ENCODE measurements at places on chromosomes 5 and 9.

GRCh38 chr9:95606489-95607350, 89.9 kb upstream of the PTCH1 start:
- DNase-seq = no peak

GRCh38 chr9:8660383-8660782, 860.8 kb upstream of the DMAC1 start:
- no peak for DNase-seq

DNA sequence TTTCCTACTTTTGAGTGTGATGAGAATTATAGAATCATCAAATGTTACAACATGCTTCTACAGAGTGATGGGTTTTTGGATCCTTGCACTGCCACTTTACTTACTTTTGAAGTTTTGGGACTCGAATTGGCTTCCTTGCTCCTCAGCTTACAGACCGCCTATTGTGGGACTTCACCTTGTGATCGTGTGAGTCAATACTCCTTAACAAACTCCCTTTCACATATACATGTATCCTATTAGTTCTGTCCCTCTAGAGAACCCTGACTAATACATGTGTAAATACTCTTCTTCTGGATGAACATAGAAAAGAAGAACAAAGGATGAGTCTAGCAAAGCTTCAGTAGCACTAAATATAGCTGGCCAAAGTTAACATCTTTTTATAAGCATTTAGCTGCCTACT, 98.7 kb upstream of the PDE4D start:
- no peak for DNase-seq

GRCh38 chr9:130846487-130847305, 11.6 kb downstream of the ABL1 start:
- DNase-seq = no peak

- DNase-seq = no peak
Observed at GRCh38 chr5:141799507-141800167, 78.6 kb downstream of the PCDH1 start.

DNA sequence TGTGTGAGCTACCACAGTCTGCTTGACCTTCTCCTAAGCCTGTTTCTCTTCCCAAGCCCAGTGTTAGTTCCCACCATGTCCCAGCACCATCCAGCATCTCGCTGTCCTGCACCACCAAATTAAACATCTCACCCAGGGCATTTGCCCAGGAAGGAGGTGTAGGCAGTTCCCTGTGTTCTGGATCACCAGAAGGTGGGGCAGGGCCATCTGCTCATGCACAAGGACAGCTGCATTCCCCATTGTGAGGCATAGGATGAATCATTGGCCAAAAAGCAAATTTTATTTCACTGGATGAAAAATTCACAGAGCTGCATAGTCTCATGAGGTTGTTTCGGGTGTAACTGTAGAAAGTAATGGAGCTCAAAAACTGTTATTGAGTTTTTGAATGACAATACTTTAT, 89.5 kb upstream of the GRIA1 start:
- no peak for DNase-seq

DNA sequence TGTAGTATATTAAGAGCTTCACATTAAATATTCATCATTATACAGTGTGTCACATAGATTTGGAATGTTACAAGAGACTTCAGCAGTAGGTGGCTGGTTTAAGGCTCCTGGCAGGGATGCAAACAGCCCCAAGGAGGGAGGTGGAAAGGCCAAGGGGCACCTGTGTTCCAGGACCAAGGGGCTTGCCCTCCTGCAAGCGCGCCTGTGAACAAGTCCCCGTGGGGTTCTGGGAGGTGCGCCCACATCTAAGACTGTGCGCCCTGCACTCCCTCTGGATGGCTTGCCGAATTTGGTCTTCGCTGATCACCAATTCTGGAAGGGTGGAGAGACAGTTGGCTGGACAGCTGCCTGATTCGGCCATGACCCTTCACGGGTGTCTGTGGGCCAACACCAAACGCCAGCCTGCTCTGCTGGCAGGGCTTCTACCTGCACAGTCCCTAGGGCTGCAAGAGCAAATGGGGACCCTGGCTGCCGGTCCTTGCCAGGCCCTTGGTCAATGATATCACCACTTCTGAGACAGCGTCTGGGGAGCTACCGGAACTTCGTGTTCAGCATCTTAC, 12.1 kb upstream of the SLC25A51 start:
- no peak for DNase-seq

- no peak for DNase-seq
Observed at GRCh38 chr9:69132361-69132760, 41.7 kb upstream of the TJP2 start.

DNA sequence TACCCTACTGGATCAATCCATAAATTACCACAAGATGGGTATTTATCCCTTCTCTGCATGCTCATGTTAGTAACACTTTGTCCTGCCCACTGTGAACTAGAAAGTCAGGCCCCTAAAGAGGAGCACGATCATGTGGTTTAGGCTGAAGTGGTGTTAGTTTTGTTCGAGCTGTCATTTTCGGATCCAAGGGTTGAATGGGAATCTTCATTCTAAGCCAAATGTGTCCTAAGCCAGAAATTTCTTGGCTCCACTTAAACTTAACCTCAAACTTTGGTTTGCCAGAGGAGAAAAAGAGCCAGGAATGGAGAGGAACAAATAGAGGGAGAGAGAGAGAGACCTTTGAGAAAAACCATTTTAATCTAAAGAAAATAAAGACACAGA, 837.7 kb upstream of the ZNF608 start:
- no peak for DNase-seq

DNA sequence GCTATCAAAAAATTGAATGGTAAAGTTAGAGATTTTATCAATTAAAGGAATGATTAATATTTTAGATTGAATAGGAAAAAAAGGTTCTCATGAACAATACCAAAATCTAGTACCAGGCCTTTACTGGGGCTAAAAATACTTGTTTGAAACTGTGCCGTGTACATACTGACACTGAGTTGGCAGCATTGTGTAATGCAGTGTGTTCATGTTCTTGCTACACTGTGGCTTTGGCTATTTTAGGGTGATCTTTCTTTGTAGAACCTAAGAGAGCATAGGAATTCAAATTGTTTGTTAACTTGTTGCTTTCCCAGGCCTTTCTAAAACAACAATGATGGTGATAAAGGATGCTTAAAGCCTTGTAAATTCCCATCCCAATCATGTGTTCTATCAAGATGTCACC, 80.9 kb downstream of the KIF4B start:
- DNase-seq = no peak

DNA sequence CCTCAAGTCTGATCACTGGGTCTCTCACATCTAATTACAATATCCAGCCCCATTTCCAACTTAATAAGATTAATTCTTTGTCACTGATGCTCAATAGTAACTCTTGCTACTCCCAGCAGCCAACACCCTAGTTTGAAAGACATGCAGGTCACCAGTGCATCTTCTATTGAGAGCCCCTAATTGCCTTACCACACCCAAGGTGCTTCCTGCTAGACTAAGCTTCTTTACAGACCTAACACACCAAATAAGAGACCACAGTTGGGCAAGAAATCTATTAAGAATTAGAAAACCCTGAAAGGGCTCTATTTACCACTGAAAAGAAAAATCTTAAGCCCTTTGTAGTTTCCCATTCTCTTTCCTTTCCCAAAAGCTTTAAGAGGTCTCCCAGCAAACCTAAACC, 26.5 kb downstream of the ELAVL2 start:
- no peak for DNase-seq

- DNase-seq = no peak
Observed at GRCh38 chr5:131272307-131272706, 8.5 kb downstream of the CDC42SE2 start.

DNA sequence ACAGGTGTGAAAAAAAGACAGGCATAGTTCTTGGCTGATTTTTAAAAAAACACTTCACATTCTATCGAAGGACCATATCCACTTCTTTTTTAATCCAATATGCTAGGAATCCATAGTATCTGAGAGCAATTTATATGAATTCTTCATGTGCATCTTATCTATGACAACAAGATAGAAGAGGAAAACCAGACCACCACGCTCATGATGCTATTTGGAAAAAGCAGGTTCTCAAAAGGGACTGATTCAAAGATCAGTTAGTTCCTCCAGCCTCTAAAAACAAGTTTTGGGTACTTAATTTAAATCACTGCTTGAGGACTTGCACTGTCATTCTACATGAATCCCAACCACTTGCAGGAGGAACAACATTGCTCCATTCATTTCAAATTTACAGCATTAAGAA, 6.3 kb downstream of the MEF2C start:
- DNase-seq = no peak

DNA sequence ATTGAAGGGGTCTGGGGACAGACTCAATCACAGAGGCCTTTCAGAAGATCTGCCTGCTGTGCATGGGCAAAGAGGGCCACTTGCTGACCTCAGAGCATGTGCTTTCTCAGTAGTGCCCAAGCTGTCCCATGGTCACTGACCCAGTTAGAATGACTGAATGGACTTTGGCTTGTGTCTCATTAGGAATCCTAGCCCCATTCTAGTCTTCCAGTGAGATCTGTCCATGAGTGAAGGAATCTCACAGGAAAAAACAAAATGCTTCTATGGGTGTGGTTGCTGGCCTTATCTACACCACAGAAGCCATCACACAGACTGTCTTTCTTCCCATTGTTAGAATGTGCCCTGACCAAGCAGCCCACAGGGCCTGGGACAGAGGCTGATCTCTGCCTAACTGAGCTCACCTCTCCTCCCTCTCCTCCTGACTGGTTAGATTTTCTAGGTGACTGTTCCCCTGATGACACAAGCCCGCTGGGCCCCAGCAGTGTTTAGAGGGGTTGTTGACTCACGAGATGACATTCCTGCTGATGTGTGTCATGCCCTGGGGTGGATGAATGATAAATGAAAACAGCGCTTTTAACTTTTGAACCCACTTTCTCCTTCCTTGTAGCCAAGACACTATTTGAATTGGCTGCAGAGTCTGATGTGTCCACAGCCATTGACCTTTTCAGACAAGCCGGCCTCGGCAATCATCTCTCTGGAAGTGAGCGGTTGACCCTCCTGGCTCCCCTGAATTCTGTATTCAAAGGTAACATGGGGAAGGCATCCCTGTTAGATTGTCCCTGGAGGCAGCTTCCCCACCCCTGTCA, 24.8 kb downstream of the TGFBI start:
- DNase-seq = no peak

GRCh38 chr9:70363760-70364159, 50.7 kb downstream of the KLF9 start:
- no peak for DNase-seq

DNA sequence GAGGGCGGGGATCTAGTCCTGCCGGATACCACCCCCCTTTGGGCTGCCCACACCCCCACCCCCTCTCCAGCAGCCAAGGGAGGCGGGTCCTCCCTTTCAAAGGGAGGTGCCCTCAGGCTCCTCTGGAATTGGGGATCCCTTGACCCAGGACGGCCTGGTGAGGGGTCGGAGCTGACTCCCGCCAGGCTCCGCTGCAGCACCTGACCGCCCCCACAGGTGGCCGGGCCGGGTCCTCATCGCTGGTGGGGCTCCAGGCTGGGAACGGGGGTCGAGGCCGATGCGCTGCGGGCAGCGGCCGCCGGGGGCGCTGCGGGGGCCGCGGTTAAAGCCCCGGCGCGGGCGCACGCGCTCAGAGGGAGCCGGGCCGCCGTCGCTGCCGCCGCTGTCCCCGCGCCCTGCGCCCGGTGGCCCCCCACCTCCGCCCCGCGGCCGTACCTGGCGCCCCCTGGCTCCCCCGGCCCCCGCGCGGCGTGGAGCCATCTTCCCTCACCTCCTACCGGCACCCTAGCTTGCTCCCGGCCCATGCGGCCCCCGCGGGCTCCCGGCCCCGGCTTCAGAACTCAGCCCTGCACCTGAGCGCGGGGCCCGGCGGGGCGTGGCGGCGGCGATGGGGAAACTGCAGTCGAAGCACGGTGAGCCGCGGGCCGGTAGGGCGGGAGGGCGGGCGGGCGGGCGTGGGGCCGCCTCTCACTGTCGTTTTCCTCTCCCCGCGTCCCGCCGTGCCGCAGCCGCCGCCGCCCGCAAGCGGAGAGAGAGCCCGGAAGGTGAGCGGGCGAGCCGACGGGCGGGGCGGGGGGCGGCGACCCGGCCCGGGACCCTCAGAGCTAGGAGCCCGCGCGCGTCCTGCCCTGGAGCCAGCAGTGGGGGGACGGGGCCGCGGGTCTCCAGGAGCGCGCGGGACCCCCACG, at the start of gene NKD2:
Gene NKD2, plus strand, starts transcription at position 352 of the 908 bp plus-strand sequence. Its CDS starts 256 bp downstream, at position 608.
- peak; percentile 27 for DNase-seq

DNA sequence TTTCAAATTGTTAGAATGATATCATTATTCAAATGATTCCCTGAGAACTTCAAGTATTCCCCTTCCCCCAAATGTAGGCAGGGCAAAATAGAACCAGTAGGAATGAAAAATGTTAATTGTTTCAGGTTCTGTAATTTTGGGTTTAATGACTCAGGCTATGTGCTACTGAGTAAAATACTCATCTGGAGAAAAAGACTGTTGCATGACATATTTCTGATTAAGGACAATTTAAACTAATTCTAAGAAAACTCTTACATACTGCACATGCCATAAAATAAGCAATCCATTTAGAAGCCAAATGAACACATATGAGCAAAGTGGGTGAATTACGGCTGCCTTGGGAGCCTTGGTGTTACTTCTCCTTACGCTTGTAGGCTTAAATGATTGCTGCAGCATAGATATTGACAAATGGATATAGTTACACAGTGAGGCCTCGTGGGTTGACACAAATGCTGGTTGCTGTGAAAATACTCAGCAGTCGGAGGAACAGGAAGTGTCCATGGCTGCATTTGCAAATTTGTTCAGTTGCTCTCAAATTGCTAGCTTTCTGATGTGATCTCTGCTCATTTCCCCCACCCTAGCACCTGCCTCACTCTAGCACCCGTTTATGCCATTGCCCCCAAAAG, 174.9 kb upstream of the DMAC1 start:
- DNase-seq = no peak

DNA sequence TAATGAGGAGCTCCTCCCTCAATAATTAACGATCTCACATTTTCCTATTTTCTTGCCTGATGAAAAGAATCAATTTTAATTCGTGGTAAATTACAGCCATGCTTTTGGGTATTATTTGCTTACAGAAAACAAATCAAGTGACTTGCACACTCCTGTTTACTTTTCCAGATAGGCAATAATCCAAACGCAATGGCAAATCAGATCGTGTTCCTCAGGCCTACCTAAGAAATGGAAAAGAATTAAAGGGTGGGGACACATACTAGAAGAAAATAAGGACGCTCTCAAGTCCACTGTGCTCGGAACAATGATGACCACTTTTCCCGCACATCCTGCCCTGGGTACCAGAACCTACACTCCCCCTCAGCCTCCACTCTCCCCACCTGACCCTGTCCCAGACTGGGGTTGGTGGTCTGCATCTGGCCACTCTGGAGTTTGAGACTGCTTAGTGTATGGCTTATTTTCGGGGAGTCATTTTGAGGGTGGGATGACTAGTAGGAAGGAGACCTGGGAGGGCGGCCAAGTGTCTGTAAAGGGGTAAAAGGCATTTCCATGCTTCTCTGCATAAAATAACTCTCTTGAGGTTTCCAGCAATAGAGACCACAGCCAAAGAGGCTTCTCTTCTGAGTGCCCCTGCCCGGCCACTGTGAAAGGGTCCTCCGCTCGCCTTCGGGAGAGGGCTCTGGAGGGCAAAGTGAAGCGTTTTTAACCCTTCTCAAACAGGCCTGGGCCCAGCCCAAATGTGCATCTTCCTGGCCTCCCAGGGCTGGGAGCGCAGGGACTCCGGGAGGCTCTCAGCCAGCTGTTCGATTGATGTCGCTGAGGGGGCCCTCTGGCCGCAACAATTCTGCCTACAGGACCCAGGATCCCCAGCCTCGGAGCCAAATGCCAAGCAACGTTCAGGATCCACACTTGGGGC, 4.5 kb upstream of the OTP start:
- no peak for DNase-seq
